Omental fat pad (tissue), 4 donors: ENCODE measurements at places on chromosomes 1 and 21. TPM values are rescaled to one million over a fixed set of nuclear protein-coding genes. Genes with fewer than 3 reads are reported as not detected.

The ZFP69B gene
- total RNA-seq = 0.56 TPM

The CCDC27 gene
- not detected for total RNA-seq

The RGS8 gene
- 0.06 TPM for total RNA-seq

The TINAGL1 gene
- total RNA-seq = 89.7 TPM

The TNFRSF4 gene
- total RNA-seq = 10.7 TPM

The TRPM2 gene
- 9.3 TPM for total RNA-seq

The SLC45A3 gene
- 2.4 TPM for total RNA-seq

The DISP3 gene
- total RNA-seq = not detected

GRCh38 chr1:199698222-199698621 is 329.3 kb upstream of the NR5A2 start:
- no peak for DNase-seq

DNA sequence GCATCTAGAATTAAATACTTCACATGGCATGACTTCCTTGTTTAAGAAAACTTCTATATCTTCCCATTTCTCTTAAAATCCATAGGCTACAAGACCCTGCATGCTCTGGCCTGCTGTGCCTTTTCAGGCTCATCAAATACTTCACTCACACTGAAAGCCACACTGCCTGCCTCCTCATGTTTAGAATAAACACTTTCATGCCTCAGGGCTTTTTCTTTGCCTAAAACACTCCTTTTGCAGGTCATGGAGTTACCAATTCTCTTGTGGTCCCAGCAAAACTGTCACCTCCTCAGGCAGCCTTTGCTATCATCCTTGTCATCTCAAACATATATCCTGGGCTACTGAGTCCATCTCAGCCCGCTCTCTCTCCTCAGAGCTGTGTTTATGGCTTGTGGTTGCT is 5.5 kb downstream of the SGIP1 start:
- DNase-seq = no peak

- no peak for DNase-seq
Observed at GRCh38 chr21:44990921-44991320, 51.1 kb downstream of the SLX9 start.

GRCh38 chr1:168821434-168821833 is 92.4 kb upstream of the DPT start:
- DNase-seq = no peak

DNA sequence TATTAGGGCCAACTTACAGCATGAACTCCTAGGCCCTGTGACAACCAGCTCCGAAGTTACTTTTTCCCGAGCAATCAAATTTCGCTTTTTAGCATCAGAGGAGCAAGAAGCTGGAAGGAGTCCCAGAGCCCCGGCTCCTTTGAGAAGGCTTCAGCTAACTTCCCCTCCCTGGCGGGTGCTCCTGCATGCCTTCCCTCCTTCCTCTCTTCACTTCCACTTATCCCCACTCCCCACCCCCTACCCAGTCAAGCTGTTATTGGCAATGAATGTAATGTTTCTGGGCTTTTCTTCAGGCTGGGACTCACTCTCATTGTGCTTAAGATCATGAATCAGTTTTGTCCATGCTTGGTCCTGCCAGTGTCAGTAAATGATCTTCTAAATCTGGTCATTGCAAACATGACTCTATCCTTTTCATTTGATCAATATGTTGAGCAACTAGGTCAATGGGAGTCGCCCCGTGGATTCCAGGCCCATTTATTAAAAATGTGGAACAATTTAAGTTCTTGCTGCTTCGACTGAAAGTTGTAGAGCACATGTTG is 94.5 kb upstream of the TSPAN2 start:
- no peak for DNase-seq

- DNase-seq = no peak
Observed at GRCh38 chr1:221839321-221839720, 97.4 kb upstream of the DUSP10 start.

- no peak for DNase-seq
Observed at GRCh38 chr1:41492341-41492848, 7.9 kb upstream of the EDN2 start.

DNA sequence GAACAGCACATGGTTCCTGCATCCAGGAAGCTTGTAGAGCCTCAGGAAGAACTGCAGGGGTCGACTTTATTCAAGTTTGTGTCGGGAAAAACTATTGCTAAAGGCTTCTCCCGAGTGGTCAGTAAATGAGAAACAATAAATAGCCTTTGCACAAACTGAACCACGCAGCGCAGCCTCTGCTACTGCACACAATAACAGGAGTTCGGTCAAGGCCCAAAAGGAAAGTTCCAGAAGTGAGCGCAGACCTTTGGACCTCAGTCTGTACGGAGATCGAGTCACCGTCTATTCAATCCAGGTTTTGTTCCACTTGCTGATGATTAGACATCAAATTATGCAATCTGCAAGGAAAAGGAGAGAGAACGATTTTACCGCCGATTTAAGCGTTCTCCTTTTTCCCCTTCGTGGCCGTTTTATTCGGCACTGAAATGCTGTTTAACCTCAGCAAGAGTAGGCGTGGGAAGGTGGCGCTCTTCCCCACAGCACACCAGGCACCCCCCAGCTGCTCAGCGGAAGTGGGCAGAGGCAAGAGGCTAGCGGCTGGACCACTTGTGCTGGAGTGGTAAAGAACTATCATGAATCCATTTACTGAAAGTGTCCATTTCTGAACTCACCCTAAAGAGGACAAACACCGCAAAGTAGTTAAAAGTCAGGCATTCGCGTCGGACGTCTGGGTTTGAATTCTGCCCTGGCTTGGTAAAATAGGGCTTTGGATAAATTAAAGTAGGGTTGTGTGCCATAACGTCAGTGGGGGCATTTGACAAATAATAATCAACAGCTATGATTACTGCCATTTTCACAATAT is 6.1 kb upstream of the LHX8 start:
- no peak for DNase-seq

DNA sequence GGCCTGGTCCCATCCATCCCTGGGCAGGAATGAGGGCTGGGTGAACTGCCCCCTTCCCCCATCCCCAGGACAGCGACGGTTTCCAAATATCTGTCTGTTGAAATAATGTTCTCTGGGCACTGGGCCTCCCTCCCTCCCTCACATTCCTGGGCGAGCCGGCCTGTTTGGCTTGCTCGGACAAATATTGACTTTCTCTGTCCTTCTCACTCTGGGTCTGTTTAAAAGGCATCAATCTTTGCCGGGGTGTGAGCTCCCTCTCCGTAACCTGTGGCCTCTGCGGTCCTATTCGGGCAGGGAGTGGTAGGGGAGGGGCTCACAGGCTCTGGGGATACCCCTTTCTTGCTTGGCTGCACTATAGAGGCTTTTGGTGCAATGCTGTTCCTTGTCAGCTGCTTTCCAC is 40.2 kb downstream of the FOXD2 start:
- DNase-seq = no peak

DNA sequence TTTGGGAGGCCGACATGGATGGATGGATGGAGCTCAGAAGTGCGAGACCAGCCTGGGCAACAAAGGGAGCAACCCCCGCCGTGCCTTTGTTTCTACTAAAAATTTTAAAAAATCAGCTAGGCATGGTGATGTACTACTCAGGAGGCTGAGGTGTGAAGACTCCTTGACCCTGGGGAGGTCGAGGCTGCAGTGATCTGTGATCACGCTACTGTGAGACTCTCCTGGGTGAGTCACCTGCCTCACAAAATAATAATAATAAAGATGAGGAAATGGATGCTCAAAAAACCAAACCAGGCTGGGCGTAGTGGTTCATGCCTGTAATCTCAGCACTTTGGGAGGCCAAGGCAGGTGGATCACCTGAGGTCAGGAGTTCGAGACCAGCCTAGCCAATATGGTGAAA is 19.2 kb downstream of the DSTYK start:
- no peak for DNase-seq

- DNase-seq = no peak
Observed at GRCh38 chr1:25126562-25126961, 105.7 kb downstream of the SYF2 start.

GRCh38 chr1:153770797-153771196 is 4.4 kb upstream of the SLC27A3 start:
- no peak for DNase-seq

DNA sequence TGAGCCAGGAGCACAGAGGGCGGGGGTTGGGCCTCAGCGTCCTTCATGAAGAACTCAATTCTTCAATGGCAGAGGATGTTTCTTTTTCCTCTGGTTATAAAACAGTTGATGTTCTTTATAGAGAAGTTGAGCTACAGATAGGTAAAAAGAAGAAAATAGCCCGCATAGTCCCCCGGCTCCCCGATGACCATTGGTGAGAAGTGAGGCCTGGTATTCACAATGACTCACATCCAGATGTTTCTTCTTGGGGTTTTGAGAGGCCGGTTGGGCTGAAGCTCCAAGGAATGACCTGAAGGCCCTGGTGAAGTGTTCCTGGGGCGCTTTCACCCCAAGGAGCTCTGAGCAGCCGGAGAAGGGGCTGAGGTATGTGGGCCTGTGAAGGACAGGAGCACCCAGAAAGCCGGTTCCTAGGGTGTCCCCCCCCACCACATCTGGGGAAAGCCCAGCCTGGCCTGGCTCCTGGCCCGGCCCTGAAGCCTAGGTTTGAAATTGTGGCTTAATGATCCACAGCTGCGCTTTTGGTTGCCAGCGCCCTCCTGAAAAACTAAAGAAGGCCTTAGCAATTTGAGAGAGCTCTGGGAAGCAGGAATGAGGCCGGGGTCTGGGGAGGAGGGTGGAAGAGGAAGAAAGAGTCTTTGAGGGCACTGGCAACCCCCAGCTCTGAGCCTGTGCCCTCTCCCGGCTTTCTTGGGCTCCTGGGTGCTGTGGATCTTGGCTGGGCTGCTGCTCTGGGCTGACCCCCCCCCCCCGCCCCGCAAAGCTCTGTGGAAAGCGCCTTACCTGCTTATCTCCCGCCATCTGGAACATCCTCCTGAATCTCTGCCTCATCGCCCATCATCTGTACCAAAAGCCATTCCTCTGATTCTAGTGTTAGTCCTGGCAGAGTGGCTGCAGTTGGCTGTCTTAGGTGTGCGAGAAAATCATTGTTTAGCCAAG is 444.7 kb downstream of the CAMTA1 start:
- DNase-seq = no peak

DNA sequence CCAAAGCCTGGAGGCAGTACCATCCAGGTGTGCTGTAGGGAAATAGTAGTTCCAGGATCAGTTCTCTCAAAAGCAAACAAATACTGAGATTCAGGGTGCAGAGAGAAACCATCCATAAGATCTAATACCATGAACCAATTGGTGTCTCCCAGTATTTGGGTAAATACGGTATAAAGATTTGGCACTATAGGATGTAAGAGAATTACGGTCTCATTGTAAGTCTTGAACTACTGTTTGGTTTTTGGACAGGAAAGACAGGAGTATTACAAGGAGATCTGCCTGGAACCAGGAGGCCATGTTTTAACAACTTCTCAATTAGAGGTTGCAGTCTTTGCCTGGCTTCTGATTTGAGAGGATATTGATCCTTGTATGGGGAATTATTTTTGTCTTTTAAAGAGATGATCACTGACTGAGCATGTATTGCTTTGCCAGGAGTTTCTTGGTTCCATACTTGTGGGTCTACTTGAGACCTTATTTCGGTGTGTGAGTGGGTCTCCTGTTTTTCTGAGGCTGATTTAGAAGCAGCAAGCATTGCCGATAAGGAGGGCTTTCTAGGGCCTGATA is 10.2 kb downstream of the AADACL4 start:
- no peak for DNase-seq

DNA sequence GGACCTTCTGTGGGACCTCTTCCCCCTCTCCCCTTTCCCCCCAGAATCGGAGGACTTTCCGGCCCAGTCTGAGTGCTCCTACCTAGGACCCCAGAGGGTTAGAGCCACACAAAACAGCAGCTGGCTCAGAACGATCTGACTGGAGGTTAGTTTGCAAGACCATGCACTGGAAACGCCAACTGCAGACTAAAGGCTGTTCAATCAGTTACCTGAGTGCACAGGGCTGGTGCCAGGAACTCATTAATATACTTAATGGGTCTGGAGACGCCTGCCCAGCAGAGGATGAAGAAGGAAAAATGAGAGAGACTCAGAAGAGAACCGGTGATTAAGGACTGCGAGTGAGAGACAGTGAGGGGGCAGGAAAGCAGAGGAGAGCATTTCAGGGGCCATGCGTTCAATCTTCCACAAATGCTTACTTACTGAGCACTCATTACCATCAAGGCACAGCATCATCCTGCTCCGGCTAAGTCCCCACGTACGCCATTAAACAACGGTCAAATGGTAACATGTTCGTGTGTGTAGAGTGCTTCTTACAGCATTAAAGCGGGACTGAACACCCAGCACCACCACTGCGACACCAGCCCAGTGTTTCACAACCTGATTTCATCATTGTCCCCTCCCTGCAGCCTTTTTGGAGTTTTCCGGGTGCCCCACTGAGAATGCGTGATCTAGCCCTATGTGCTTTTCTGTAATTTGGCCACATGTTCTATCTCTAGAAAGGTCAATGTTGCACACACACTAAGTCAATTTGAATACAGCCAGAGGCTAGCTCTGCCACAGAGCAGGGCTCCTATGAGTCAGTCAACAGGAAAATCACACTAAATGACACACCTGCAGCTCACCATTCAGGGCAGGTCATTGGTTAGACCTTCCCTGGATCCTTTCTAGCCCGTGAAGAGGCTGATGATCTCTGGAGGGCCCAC is 7.6 kb downstream of the ENO1 start:
- DNase-seq = no peak

DNA sequence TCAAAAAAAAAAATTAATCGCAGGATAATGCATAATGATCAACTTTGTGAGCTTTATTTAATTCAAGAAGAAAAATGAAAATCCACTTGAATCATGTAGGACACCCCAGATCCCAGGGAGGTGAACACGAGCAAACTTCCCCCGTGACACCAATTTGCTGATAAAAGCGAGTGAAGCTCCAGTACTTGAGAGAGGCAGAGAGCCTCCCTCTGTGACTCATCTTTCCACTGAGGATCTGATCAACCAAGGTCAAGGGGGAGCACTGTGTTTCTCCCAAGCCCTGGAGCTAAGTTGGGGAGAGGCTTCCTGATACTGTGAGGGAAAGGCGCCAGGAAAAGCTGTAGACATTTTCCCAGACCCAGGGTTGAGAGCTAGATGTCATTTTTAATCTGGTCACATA is 160.9 kb downstream of the SLC44A5 start:
- no peak for DNase-seq
